ENCODE measurements at places on chromosomes 1 and 21.

- DNase-seq = no peak
These were observed 41.3 kb upstream of the GNG12 start for GRCh38 chr1:67874501-67875111.

- DNase-seq = no peak
These were observed 807.1 kb downstream of the USP25 start for GRCh38 chr21:16536643-16537434.

DNA sequence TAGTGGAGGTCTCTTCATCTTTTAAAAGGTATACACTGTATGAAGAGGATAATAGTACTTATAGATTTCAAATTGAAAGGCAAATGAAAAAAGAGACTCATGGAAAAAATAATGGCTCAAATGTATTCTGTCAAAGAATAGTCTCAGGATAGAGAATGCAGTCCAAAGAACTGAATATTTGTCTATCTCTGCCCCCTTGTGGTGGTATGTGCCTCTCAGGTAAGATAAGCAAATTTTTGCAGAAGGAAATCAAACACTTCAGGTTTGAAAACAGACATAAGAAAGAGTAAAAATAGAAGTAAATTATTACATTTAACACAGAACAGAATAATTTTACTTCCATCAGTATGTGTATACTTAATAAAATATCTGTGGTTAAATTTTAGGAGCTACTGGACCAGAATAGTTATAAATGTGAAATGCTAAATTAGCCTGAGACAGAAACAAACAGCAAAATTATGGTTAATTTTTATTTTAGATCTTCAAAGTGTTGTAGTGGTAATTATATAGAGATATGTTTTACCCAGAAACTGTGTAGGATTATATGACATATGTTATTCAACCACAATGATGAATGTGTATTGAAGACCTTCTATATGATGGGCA is 164.4 kb upstream of the PALMD start:
- DNase-seq = no peak

DNA sequence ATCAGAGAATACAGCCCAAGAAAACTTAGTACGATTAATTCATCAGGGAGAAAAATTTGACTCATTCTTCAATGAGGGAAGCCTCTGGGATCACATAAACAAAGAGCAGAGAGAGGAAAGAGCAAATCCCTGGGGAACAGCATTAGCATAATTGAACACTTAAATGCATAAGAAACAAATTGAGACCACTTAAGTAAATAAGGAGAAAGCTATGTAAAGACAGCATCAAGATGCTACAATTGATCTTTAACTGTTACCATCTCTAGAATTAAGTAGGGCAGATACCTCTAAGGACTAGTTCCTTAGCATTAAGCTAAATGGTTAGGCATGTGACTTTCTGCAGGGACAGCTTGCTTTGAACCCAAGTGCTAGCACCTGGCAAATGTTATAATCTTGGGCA is 265.1 kb upstream of the NEGR1 start:
- DNase-seq = no peak

DNA sequence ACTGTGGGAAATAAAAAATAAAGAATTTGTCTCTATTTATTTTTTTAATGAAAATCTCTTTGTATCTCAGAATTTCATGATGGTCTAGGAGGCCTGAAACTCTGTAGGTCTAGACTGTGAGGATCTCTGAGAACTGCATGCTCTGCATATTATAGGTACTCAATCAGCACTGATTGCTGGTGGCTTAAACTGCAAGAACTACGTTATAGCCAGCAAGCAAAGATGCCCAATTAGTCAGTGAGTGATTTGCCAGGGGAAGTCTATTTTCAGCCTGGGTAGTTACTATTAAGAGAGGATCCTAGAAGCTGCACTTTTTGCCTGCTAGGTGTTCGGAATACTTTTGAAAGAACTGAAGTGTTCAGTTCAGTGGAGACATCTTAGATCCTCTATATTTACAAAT is 87.4 kb downstream of the GPR52 start:
- DNase-seq = no peak

DNA sequence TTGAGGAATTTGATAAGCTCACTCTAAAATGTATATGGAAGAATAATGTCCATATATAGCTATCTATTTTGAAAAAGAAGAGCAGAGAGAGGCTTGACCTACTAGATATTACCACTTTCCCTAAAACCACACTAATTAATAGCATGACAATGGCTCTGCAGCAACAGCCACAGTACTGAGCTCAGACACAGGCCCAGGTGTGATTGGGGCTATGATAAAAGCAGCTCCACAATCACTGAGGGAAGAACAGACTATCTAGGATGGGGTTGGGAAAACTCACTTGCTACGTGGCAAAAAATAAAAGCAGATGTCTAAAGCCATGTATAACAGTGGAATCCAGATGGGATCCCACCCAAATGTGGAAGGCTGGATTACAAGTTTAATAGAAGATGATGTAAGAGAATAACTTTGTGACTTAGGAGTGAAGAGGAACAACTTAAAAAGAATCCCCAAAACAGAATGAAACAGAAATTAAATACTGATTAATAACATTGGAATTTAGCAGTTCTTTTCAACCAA is 80.8 kb upstream of the RAB4A start:
- no peak for DNase-seq

- DNase-seq = no peak
These were observed 5.5 kb upstream of the SMG7 start for GRCh38 chr1:183466781-183467180.

DNA sequence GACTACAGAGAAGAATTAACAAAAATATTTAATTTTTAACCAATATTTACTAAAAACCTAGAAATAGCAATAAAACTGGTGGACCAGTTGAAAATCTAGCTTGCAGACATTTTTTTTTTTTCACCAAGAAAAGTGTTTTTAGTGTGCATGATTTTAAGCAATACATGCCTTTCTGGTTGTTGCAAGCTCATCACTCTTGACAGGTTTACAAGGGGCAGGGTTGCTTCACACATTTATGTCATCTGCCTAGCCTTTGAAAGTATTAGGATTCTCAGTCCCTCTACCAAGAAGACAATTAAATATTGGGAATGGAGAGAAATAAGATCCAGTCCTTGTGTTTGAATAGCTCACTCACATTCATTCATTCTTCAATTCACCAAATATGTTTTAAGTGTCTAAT is 53.8 kb upstream of the LYPLAL1 start:
- no peak for DNase-seq

- DNase-seq = no peak
These were observed 64.0 kb upstream of the RUNX1 start for GRCh38 chr21:35113064-35113463.

GRCh38 chr1:111802110-111802509 is 46.4 kb downstream of the DDX20 start:
- DNase-seq = no peak

DNA sequence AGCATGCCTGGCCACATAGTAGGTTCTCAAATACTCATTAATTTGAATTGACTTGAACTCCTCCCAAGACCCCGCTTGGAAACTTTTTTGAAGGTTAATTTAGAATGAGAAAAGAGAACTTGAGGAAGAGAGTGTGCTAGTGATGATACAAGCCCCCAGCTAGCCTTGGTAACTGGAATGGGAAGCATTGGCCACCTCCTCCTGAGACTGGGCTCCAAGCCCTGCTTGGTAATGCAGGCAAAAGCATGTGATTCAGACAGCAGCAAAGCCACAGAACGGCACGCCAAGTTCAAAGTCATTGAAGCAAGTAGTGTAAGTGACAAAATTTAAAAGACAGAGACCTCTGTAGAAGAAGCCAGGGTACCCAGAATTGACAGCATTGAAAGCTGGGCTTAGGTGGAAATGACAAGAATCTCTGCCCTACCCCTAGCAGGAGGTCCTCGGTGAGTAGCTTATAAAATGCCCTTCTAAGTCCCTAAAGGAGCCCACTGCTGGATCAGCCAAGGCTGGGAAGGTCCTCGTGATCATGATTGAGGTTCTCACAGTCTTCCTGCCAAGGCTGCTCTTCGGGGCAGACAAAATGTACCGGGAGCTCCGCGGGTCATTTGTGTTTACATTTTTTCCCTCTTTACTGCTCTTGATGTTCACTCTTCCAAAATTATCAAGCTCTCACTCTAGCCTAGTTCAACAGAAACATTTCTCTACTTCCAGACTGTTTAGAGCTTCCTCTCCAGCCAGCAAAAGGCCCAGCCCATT is 99.4 kb downstream of the TSEN15 start:
- no peak for DNase-seq

- no peak for DNase-seq
These were observed 123.4 kb downstream of the POU2F1 start for GRCh38 chr1:167344112-167344511.

GRCh38 chr1:229536982-229537381 is 21.5 kb downstream of the ABCB10 start:
- no peak for DNase-seq
